ENCODE measurements at places on chromosomes 3 and 15.

GRCh38 chr3:105465251-105465853 is 98.6 kb downstream of the ALCAM start:
- DNase-seq, result no peak

DNA sequence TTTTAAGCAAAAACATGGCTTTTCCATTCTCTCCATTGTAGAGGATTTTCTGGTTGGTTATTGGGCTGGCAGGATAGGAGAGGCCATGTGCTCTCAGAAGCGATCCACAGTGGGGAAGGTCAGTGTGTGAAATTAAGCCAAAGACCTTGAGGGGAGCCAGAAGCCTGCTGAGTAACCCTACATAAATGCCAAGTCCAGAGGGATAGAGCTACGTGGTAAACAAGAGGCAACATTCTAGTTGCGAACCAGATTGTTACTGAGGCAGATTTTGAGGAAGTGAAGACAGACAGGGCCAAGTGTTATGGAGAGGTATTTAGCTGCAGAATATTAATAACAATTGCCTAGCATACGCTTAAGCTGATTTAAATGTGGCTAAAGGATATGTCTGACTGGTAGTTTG is 592.8 kb upstream of the GBE1 start:
- DNase-seq, result no peak

DNA sequence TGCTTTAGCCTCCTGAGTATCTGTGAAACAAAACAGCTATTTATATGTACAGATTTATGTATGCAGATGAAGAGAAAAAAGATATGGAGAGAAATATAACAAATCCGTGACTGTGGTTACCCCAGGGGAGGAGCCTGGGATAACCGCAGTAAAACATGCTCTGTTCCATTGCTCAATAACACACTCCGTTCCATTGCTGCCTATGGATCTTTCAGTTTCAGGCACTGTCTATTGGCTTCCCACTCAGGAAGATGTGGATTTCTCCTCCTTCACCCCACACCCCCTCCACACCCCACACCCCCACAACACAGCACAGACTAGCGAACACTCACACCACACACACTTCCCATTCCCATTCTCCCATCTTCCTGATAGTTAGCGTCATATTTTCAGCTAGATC is 47.9 kb downstream of the CDCP1 start:
- no peak for DNase-seq

DNA sequence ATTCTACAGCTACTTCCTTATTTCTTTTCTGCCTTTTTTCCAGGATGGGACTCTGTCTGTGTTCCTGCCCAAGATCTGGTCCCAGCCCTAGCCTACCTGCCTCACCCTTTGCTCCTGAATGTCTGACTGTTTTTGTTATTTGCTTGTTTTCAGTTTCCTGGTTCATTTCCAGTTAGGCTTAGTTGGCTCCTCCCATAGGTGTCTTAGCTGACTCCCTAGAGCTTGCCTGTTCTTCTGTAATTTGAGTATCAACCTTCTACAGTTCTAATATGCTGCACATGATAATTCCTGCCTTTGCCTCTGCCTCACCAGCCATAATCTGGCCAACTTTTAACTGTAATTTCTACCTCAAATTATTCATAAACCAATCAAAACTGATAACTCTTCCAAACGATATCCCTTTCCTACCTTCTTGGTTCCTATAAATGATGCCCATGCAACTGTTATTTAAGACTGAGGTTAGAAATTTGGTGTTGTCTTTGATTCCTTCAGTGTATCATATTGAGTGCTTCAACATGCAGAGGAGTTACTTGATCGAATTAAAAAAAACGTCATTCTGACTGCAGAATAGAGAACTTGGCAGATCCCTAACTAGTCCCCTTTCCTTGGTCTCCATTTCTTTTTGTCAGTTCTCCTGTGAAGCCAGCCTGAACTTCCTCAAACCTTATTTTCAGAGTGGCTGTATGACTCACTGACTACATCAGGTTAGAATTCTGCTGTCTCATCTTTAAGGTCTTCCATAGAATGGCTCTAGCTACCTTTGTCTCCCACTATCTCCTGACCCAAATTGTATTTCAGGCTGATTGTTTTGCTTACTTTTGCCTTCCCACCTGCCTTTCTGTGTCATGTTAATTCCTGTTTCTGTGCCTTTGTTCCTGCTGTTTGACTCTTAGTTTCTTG is 8.4 kb downstream of the GOLM2 start:
- no peak for DNase-seq

- no peak for DNase-seq
Measured at GRCh38 chr15:68301301-68301700, 23.8 kb downstream of the FEM1B start.

- no peak for DNase-seq
Measured at GRCh38 chr15:62981071-62981470, 61.5 kb upstream of the TPM1 start.

DNA sequence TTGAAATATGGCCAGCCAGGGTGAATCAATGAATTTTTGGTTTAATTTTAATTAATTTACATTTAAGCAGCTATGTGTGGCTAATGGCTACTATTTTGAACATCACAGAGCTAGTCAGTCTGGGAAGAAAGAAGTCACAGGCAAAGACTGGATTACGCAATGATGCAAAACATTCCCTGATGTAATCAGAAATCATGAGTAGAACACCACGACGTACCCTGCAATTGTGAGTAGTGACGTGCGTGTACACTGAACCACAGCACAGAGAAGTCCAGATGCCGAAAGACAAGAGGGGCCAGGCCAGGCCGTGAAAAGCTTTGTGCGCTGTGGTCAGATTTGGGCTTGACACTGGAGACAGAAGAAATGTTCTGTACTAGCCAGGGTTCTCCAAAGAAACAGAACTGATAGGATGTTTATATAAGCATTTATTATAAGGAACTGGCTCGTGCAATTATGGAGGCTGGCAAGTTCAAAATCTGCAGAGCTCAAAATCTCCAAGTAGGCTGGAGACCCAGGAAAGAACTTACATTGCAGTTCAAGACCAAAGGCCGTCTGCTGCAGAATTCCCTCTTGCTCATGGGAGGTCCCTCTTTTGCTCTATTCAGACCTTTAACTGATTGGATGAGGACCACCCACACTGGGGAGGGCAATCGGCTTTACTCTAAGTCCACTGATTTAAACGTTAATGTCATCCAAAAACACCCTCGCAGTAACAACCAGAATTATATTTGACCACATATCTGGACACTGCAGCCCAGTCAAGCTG is 44.6 kb downstream of the SH3BP5 start:
- no peak for DNase-seq

DNA sequence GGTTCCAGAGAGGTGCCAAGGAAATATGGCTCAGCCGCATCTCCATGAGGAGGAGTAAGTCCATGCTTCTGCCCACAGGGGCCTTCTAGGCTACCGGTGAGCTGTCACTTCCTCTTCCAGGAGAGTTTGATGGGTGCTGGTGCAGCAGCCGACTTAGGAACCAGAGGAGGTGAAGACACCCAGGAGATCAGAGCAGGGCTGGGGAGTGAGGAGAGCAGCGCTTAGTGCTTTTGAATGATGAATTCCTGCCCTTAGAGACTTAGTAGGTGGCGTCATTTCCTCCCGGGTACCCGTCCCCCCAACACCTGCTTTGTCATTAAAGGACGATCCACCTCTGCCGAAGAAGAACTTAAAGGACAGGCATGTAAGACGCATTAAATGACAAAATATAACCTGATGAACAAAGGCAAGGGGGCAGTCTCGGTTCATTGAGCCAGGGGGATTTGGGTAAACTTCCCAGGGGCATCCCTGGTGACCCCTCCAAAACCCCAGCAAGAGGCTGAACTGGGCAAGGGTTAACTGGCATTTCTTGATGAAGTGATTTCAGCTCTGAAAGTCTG is 67.6 kb downstream of the HES1 start:
- DNase-seq, result no peak

- DNase-seq, result no peak
Measured at GRCh38 chr15:90479656-90480055, 50.1 kb upstream of the CRTC3 start.

- DNase-seq, result no peak
Measured at GRCh38 chr3:110066206-110066605, 728.9 kb upstream of the DPPA4 start.

DNA sequence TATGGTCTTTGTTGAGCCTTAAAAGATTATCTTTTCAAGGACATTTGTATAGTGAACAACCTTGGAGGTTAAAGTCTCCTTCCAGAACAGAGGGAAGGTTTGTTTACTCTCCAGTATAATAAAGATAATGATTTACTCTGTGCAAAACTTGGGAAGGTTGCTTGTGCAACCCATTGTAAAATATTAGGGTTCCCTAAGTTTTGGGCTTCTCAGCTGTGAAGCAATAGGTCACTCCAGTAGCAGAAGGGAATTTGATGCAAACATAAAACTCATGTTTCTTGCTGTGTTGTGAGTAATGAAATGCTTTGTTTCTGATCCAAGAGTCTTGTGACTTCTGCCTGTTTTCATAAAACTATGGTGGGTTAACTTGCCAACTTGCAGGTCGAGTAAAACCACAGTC is 177.5 kb downstream of the SUCNR1 start:
- DNase-seq, result no peak

GRCh38 chr15:84819791-84820190 is 2.6 kb downstream of the ALPK3 start:
- no peak for DNase-seq

DNA sequence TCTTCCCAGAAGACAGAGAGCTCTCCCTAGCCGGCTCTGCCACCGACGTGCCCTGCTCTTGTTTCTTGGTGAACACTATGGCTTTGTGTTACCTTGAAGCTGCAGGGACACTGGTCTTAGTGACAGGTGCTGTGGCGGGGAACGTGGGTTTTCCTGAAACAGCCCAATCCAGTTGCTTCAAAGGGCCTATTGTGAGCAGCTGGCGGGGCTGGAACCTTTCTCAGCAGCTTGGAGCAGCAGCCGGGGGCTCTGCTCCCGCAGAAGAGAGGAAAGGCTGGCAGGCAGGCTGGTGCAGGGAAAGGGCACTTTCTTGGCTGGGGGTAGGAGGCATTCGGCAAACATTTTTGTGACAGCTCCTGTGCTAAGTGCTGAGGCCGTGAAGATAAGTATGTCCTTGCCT is 12.8 kb downstream of the MYZAP start:
- no peak for DNase-seq

- no peak for DNase-seq
Measured at GRCh38 chr3:149377408-149378364, at the start of gene TM4SF1. TM4SF1 (minus strand) TSS chr3:149377649; CDS start chr3:149377547, 102 bp downstream.
